ENCODE measurements at places on chromosomes 16 and 17.

GRCh38 chr17:59425085-59425931, 93.9 kb downstream of the YPEL2 start:
- DNase-seq, result peak; percentile 25

GRCh38 chr17:81552244-81553017, at the start of gene FAAP100:
TSS of gene FAAP100 (minus strand) at chr17:81552353. CDS start at chr17:81552330, 23 bp downstream.
- DNase-seq, result peak; percentile 84

GRCh38 chr17:61981323-61981722, 53.5 kb upstream of the INTS2 start:
- DNase-seq, result no peak

DNA sequence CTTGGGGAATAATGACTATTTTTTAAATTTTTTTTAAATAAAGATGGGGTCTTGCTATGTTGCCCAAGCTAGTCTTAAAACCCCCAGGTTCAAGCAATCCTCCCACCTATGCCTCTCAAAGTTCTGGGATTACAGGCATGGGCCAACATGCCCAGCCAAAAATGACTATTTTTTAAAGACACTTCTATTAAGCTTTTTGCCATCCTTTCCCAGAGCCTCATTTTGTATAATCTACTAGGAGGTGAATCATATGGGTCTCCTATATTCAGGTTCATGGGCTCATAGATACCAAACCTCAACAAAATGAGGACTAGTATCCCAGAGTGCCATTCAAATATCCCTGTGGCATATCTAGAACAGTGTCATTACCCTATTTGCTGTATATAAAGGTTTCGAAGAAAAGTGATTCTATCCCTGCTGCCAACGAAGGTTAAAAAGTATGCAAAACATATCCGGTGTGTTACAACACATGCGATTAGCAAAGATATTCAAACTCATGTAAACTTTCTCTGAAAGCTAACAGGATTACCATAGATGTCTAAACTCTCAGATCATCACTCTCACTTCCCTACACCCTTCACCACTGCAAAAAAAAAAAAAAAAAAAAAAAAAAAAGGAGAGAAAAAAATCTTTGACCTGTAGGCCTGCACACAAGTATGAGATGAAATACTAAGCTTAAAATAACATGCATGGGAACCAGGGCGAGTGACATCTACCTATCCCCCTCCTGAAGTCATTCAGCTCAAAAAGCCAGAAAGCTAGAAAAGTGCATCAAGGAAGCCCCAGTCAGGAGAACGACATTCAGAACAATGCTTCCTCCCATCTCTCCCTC, 23.5 kb downstream of the XPO6 start:
- no peak for DNase-seq

Measured in nephron progenitor cell (in vitro differentiated cells).